ENCODE measurements at places on chromosomes 2 and 18.
A peak's percentile ranks its signal among the peaks of the same experiment; 100 is the strongest.

GRCh38 chr2:168320267-168320666, 72.9 kb upstream of the STK39 start:
- DNase-seq, result no peak

DNA sequence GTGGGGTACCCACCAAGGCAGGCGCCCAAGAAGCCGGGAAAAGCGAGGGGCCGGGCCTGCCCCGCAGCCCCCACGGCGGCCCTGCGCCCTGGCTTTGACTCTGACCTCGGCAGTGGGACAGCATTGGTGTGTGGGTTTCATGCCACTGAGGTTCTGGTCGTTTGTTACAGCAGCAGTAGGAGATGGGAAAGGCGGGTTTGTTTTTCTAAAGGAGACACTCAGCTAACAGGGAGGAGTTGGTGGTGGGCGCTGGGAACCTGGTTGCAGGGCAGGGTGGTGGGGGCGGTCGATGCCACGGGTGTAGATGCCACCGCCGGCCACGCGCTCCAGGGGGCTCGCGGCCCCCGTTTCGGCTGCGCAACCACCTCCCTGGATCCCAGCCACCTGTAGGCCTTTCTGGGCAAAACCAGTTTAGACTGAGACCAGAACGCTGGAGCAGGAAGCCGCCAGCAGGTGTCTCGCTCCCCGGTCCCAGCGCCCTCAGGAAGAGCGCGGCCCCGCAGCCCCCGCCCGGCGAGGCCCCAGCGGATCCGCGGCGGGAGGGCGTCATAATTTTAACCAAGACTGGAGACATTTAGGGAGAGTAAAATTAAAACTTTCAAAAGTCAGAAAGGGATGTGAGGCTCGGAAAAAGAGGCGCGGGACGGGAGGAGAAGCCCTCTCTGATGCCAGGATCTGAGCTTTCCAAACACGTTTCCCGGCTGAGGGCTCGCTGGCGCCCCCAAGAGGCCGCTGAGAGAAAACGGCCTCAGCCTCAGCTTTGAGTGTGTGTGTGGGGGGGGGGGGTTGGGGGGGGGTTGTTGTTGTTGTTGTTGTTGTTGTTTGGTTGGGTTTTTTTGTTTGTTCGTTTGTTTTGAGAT, 17.4 kb downstream of the CIDEA start:
- peak; percentile 64 for DNase-seq

DNA sequence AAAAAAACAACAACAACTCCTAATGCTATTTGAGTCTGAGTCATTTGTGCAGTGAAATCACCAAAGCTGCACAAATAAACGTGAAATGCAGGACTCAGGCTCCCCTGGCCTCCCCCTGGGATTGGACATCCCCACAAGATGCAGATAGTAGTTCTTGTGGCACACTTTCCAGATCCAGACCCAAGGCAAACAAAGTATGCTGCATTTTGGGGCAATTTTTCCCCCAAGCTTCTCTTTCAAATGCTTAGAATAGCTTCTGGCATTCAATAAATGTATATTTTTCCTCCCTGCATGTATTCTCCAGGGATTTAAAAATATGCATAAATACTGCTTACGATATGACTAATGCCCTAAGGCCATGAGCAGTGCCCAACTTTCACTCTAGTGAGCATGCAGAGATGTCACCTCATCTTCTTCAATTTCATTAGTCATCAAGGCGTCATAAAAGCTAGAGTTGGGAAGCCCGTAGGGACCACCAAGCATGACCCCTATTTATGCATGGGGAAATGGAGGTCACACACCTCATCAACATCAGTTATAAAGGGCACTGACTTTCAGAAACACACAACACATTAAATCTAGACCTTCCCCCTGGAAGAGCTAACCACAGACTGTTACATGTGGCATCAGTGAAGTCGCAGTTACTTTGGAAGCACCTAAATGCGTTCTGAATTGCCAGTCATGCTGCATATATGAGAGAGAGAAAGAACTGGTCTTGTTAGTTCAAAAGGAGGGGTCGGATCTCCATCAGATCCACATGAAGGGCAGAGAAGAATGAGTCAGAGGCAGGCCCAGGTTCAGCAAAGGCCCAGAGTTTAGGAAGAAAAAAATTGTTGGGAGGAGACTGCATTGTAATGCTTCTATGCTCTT, 374.1 kb downstream of the LPIN1 start:
- DNase-seq, result no peak

- DNase-seq, result no peak
Observed at GRCh38 chr2:74743039-74743438, 89.0 kb downstream of the SEMA4F start.

- no peak for DNase-seq
Observed at GRCh38 chr18:59779979-59780378, 82.8 kb upstream of the CCBE1 start.

DNA sequence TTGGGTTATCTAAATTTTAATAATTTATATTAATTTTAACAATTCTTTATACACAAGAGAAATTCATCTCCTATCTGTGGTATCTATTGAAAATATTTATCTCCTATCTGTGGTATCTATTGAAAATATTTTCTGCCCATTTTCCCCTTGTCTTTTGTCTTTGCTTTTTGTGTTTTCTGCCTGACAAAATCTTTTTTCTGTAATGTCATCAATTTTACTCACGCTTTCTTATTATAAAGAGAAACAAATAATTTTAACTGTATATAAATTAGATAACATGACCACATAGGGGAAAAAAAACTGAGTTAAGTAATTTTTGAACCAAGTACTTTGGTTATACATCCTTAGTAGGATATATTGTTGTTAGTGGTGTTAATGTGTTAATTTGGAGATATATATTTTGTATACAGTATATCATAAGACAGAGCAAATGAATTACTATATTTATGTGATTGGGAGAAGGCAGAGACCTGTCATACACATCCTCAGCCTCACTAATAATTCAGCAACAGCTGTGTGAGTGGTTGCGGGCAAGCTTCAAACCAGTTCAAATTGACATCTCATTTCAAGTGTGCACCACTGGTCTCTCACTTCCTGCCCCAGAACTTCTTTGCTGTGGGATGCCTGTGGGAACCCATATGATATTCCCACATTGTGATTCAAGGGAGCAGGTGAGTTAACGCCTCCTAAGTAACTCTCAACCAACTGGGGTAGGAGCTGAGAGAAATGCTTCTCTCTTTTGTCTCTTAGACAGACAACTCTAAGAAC, 292.4 kb downstream of the SP3 start:
- no peak for DNase-seq

DNA sequence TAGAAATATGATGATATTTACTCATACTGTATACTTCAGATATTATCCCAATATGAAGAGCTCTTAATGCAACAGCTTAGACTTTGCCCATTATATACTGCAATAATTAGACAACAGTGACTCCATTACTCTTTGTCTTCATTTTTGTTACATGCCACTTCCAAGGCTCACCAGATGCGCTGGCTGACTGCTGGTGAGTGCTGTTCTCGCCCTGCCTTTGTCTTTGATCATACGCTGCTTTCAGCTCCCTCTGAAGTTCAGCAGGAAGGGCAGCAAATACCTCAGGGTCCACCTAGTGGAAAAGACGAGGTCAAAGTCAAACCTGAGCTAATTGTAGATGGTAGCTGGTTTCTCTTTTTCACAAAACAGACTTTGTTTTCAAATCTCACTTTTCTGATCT, 66.3 kb downstream of the EIF5B start:
- DNase-seq, result no peak

- peak; percentile 5 for DNase-seq
Observed at GRCh38 chr18:10228326-10228725, 226.1 kb upstream of the APCDD1 start.

DNA sequence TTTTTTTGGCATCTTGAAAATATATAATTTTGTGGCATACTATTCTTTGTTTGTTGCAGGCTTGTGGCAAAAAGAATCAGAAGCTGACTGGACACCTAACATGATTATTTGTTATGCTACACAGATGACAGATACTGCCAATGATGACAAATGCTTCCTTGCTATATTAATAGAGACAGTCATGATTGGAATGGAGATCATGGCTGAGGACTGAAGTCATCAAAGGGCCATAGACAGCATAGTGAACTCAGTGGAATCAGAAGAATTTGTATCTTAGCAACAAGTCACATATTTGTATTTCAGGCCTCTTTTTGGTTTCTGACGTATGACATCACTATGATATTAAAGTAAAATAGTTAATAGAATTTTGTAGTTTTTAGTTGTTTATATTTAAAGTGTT, 1003.8 kb upstream of the DDX18 start:
- DNase-seq, result no peak

GRCh38 chr2:72036595-72036994, 111.1 kb downstream of the CYP26B1 start:
- DNase-seq, result no peak

GRCh38 chr2:152534460-152535135, 182.7 kb downstream of the PRPF40A start:
- no peak for DNase-seq

DNA sequence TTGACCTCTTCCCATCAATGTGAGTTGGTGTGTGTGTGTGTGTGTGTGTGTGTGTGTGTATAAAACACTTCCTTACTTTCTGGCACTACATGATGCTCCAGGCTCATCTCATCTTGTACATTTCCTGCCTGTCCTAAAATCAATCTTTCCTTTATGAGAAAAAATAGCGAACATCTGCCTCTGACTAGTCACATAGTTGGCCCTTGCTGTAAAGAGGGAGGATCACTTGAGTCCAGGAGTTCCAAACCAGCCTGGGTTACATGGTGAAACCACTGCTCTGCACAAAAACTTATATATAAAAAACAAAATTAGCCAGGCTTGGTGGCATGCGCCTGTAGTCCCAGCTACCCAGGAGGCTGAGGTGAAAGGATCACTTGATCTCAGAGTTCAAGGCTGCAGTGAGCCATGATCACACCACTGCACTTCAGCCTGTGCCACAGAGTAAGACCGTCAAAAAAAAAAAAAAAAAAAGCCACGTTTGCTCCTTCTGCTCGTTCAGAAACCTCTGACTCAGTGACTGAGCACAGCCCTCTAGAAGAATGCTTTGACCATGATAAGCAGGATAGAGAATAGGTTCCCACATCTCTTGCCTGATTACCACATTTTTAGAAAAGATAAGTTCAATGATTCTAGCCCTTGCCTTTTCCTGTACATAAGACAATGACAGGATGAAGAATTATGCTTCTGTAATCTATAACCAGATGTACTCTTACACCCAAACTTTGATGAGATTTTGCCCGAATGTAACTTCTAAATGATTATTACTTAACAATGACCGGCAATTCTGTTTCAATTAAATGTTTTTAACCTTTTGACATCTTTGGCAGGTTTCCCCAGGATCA, 45.2 kb upstream of the ST3GAL5 start:
- no peak for DNase-seq

GRCh38 chr2:5520463-5520972, 171.7 kb upstream of the SOX11 start:
- no peak for DNase-seq

DNA sequence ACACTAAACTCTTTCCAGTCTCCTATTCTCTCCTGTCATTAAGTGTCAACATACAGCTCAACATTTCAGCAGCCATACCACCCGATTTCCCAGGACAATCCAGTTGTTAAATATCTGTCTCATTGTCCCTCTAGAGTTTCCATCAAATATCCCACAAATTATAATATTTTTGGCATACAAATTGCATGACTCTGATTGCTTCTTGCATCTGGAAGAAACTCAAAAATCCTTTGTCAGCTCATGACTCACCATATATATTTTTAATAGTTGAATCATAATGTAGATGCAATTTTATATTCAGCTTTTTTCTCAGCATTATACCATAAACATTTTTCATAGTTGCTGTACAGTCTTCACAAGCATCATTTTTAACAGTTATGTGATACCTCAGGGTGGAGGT, 7.2 kb downstream of the SLC30A3 start:
- no peak for DNase-seq

DNA sequence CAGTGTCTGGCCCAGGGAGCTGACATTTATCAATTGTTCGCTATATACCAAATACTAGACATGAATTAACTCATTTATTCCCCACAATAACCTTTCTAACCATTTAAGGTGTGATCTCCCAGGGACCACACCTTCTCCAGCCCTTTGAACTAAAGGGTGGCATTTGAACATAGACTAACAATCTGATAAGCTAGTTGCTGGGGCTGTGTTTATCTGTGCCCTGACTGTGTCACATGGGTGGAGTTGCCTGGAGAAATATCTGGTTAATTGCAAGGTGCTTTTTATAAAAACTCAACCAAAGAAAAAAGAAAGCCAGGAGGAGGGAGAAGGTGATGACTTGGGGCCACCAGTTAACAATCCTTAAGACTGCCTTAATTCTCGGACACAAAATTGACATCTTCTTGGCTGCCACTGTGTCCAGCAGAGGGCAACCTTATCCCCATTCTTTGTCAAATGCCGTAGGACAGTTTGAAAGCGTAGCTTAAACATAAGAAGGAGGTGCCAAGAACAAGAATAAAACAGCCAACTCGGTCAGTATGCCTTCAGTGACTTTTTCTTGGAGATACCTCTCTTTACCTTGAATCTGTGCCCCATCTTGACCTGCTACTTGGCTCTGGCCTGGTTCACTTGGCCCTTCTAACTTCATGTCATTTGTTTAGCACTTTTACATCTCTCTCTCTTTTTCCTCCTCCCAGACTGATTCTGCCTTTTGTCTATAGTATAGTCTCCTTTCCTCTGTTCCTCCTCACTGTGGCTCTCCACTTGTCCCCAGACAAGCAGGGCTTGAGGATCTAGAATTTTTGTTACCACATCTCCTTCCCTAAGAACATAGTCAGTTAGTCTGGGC, 183.4 kb downstream of the MYO3B start:
- DNase-seq, result peak; percentile 53

DNA sequence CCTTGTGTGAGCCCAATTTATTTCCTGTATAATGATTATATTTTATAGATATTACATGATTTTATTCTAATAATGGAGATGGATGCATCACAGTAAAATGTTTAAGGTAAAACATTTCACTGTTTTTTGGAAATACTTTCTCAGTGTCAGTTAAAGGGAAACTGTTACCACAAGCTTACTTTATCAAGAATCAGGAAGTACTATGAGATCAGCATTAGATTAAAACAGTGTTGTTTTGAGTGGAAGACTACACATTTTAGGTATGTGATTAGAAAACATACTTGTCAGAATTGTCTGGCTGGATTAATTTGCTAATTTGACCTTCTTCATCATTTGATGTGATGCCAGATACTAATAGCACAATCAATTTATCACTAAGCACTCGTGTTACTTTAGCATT, at the start of gene HRH4:
HRH4 (plus strand) TSS at position 250 of the 400 bp plus-strand sequence; CDS start at position 342, 92 bp downstream.
- no peak for DNase-seq

- DNase-seq, result no peak
Observed at GRCh38 chr2:63814114-63814513, 27.6 kb upstream of the UGP2 start.

DNA sequence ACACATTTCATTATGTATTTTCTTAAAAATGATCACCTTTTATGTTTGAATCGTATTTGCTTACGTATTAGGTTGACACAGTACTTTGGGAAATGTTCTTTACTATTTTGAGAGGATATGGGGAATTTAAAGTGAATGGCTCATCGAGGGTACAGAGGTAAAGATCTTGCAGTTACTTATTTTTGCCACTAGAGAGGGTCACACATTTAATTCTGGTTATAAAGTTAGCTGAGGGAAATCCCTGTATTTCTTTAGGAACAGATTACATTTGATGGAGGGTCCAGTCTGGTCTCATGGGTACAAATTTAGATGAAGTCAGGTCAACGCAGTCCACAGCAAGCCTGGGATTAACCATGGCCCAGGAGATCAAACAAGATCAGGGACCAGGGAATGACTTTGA, 24.5 kb downstream of the DYNC2LI1 start:
- no peak for DNase-seq

- no peak for DNase-seq
Observed at GRCh38 chr2:108171657-108172056, 68.1 kb upstream of the SULT1C3 start.

- no peak for DNase-seq
Observed at GRCh38 chr18:41343808-41344207, 611.2 kb upstream of the PIK3C3 start.

GRCh38 chr2:98697651-98698337, 33.1 kb downstream of the MGAT4A start:
- DNase-seq, result no peak

All from NCI-H1105 treated with DMSO at 0.1 percent for 48 hours (cell line).